Fibroblast of lung (primary cell): ENCODE measurements at places on chromosomes 2 and 18. TPM values are rescaled to one million over a fixed set of nuclear protein-coding genes. Genes with fewer than 3 reads are reported as not detected.

Gene LONRF2
- total RNA-seq: under 0.01 TPM in 2 replicates

Gene CYP1B1
- 94.1 and 97.3 TPM in 2 replicates for total RNA-seq

Gene OSBPL6
- 2.1 and 5.3 TPM in 2 replicates for total RNA-seq

Gene ATF2
- total RNA-seq: 44.2 and 52.7 TPM in 2 replicates

Gene INSIG2
- total RNA-seq: 7.7 and 9.9 TPM in 2 replicates

Gene ABCG8
- total RNA-seq: not detected in 2 replicates

Gene PRKAG3
- 0.26 and 0.33 TPM in 2 replicates for total RNA-seq

Gene FEV
- not detected in 2 replicates for total RNA-seq

Gene GPR75
- 0.77 and 1.8 TPM in 2 replicates for total RNA-seq

Gene EPB41L3
- 29.9 and 37.0 TPM in 2 replicates for total RNA-seq

Gene TNFRSF11A
- 0.26 and 0.66 TPM in 2 replicates for total RNA-seq

Gene PLA2R1
- 3.1 and 8.3 TPM in 2 replicates for total RNA-seq

Gene PRSS56
- total RNA-seq: not detected in 2 replicates

Gene SALL3
- total RNA-seq: not detected in 2 replicates

Gene TSPYL6
- total RNA-seq: not detected in 2 replicates

Gene BCL11A
- total RNA-seq: under 0.01 and 0.17 TPM in 2 replicates

Gene DLX1
- not detected in 2 replicates for total RNA-seq

Gene OTOS
- total RNA-seq: not detected in 2 replicates

Gene ATOH8
- 19.0 and 19.2 TPM in 2 replicates for total RNA-seq

Gene CCBE1
- total RNA-seq: 60.9 and 122 TPM in 2 replicates

Gene IL1R2
- 0.17 and 1.0 TPM in 2 replicates for total RNA-seq

Gene COBLL1
- total RNA-seq: 5.1 and 10.1 TPM in 2 replicates

Gene UGT1A1
- not detected in 2 replicates for total RNA-seq

Gene CNGA3
- total RNA-seq: under 0.01 TPM in 2 replicates

Gene CPO
- total RNA-seq: under 0.01 TPM in 1 of 2 replicates, not detected in the other

Gene ANKRD36
- 23.3 and 25.2 TPM in 2 replicates for total RNA-seq

Gene COA5
- total RNA-seq: 33.4 and 38.6 TPM in 2 replicates

Gene KIAA1328
- 3.3 and 4.5 TPM in 2 replicates for total RNA-seq

Gene SNX17
- 152 and 155 TPM in 2 replicates for total RNA-seq

Gene CRYGC
- not detected in 2 replicates for total RNA-seq

Gene GREB1L
- 0.26 and 0.33 TPM in 2 replicates for total RNA-seq

Gene PLB1
- total RNA-seq: 1.3 and 1.8 TPM in 2 replicates

Gene CRACDL
- under 0.01 TPM in 1 of 2 replicates, not detected in the other for total RNA-seq

Gene KCNIP3
- 1.5 and 1.7 TPM in 2 replicates for total RNA-seq

Gene ARHGEF33
- 0.50 and 1.0 TPM in 2 replicates for total RNA-seq

Gene IL36RN
- not detected in 2 replicates for total RNA-seq

Gene UGT1A6
- not detected in 2 replicates for total RNA-seq

Gene PTPRN
- 3.5 and 10.8 TPM in 2 replicates for total RNA-seq

Gene TMEM163
- total RNA-seq: under 0.01 TPM in 1 of 2 replicates, not detected in the other

Gene BOLL
- total RNA-seq: not detected in 2 replicates

Gene CMPK2
- 0.26 and 0.33 TPM in 2 replicates for total RNA-seq

Gene ITPRIPL1
- total RNA-seq: 4.1 and 4.6 TPM in 2 replicates

Gene GAD1
- 0.26 and 0.33 TPM in 2 replicates for total RNA-seq

Gene THADA
- 32.4 and 36.2 TPM in 2 replicates for total RNA-seq

Gene TOGARAM2
- total RNA-seq: 0.26 and 0.33 TPM in 2 replicates

Gene ZFP36L2
- total RNA-seq: 11.6 and 16.7 TPM in 2 replicates

Gene LRRC30
- total RNA-seq: not detected in 2 replicates

Gene RAB10
- total RNA-seq: 94.1 and 105 TPM in 2 replicates

Gene ITGB6
- total RNA-seq: not detected in 2 replicates

Gene NMUR1
- total RNA-seq: under 0.01 and 0.50 TPM in 2 replicates

Gene PLEKHB2
- 75.8 and 94.0 TPM in 2 replicates for total RNA-seq

Gene ADD2
- 2.5 and 2.6 TPM in 2 replicates for total RNA-seq

Gene RASGRP3
- 0.26 and 0.50 TPM in 2 replicates for total RNA-seq

Gene SERPINB11
- total RNA-seq: not detected in 2 replicates

Gene SGO2
- 2.8 and 5.4 TPM in 2 replicates for total RNA-seq

Gene STPG4
- 0.26 and 0.33 TPM in 2 replicates for total RNA-seq
